Naive thymus-derived CD4-positive, alpha-beta T cell (primary cell): ENCODE measurements at places on chromosomes 2 and 18. TPM values are rescaled to one million over a fixed set of nuclear protein-coding genes. Genes with fewer than 3 reads are reported as not detected.

AKAIN1 gene
- total RNA-seq, result not detected

POTEF gene
- total RNA-seq, result not detected

C2orf72 gene
- total RNA-seq, result not detected

CSRNP3 gene
- not detected for total RNA-seq

G6PC2 gene
- not detected for total RNA-seq

CLHC1 gene
- 19.5 TPM for total RNA-seq

KCNK3 gene
- total RNA-seq, result not detected

BUB1 gene
- 3.0 TPM for total RNA-seq

CCDC138 gene
- 7.5 TPM for total RNA-seq

NDC80 gene
- total RNA-seq, result 2.5 TPM

CD8B2 gene
- not detected for total RNA-seq

HOXD13 gene
- not detected for total RNA-seq

CHRND gene
- not detected for total RNA-seq

NPPC gene
- total RNA-seq, result 0.58 and 1.3 TPM in 2 replicates

EIF4E2 gene
- 55.8 TPM for total RNA-seq

ITPRIPL1 gene
- total RNA-seq, result 0.94 TPM

GEN1 gene
- total RNA-seq, result 5.8 TPM

MEP1B gene
- total RNA-seq, result not detected in 2 replicates

PLB1 gene
- total RNA-seq, result 6.4 TPM

ATAD2B gene
- total RNA-seq, result 43.3 TPM

RAX gene
- not detected for total RNA-seq

CELF4 gene
- total RNA-seq, result not detected

SLC14A1 gene
- total RNA-seq, result 3.3 TPM

CREG2 gene
- total RNA-seq, result not detected

KCTD1 gene
- total RNA-seq, result 2.1 TPM

NABP1 gene
- total RNA-seq, result 24.5 TPM
